Cortex of kidney (tissue), 1 donor: ENCODE measurements at places on chromosomes 2 and 18.

DNA sequence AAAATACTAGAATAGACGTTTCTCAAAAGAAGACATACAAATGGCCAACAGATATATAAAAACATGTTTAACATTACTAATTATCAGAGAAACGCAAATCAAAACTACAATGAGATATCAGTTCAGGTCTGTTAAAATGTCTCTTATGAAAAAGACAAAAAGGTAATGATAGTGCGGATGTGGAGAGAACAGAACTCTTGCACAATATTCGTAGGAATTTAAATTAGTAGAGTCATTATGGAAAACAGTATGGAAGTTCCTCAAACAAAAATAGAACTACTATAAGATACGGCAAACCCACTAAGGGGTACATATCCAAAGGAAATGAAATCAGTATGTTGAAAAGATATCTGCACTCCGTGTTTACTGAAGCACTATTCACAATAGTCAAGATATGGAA is 167.5 kb upstream of the CWC22 start:
- DNase-seq: no peak

DNA sequence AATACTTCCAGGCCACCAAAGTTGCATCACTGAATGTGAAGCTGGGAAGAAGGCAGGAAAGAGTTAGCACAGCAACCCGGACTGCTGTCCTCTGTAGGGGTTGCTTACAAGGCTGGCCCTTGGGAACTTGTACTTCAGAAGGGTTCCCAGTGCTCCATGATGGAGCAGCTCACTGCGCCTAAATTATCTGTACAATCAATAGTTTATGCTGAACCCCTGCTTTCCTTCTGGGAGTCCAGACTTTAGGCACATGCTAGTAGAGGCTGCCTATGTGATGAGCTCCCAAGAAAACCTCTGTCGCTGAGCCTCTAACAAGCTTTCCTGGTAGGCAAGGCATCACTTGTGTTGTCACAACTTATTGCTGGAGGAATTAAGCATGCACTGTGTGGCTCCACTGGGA is 34.3 kb downstream of the XDH start:
- DNase-seq: no peak

GRCh38 chr2:35887146-35887545 is 468.4 kb upstream of the CRIM1 start:
- no peak for DNase-seq

DNA sequence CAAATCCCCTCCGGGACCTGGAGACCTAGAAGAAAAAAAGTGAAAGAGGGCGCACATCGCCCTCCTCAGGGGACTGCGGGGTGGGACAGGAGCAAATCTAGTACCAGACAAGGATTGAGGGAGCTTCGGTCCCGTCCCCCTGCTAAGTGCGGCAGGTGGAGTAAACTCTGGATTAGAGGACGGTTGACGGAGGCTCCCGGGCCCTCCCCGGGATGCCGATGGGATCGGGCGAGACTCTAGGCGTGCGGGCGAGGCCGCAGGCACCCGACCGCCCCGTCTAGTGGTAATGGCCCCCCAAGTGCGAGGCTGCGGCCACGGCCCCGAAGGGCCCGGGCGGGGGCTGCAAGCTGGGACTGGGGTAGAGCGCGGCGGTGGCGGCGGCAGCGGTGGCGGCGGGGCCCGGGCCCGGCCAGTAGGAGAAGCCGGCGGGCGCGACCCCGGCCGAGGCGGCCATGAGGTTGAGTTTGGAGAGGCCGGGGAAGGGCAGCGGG is 3.5 kb downstream of the FEV start:
- DNase-seq: no peak

DNA sequence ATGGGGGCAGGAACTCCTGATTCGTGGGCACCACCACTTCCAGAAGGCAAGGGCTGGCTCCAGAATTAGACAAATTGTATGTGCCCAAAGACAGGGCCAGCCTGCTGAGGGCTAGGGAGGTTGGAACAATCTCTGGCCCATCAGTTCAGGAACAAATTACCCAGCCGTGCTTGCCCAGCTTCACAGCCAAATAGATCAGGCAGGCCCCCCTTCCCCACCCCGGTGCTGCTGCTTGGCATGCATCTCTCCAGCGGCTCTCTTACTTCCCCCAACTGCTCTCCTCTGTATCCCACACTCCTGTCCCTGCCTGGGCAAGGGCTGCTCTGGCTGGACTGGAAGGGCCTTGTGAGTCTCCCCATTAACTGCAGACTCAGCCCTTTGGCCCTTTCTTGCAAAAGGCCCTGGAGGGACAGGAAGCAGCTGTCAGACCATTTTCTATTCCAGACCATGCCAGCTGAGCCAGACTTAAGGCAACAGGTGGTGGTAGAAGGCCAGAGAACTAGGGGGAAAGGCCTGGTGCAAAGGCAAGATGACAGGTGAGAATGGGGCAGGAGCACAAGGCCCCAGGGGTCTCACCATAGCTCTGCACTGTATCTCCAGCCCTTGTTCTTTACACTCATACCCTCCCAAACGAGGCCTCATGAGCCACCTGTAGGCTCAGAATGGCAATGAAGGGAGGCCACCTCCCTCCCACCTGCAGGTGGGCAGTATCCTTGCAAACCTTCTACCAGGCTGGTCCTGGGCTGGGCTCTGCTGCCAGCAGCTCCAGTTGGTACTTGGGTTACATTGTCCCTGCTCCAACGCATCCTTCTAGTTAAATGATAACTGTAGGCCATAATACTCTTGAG is 30.7 kb upstream of the ACAA2 start:
- DNase-seq: no peak

GRCh38 chr2:217513258-217513657 is 489.5 kb downstream of the TNS1 start:
- no peak for DNase-seq

DNA sequence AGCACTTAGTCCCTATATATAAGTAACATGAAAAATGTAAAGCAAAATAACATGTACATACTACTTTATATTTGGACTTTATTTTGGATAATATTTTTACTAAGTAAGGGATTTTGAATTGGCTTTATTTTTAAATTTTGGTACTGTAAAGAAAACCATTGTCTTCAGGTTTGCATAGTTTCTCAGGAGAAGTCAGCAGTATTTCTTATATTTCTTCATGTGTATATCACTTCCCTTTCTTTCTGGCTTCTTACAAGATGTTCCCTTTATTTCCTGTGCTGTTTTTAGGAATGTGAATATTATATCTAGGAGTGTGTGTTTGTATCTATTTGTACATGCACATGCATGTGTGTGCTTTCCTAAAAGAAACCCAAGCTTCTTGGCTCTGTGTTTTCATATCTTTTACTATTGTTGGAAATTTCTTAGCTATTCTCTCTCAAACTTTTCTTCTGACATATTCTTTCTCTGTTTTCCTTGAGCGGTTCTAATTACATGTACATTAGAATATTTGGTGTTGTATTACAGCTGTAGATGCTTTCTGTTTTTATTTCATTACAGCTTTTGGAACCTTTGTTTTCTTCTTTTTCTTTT is 1549.7 kb upstream of the ACVR2A start:
- no peak for DNase-seq

- DNase-seq: no peak
Measured at GRCh38 chr2:121386707-121387106, 101.7 kb upstream of the TFCP2L1 start.

GRCh38 chr2:112047537-112048235 is 7.4 kb upstream of the TMEM87B start:
- DNase-seq: no peak

DNA sequence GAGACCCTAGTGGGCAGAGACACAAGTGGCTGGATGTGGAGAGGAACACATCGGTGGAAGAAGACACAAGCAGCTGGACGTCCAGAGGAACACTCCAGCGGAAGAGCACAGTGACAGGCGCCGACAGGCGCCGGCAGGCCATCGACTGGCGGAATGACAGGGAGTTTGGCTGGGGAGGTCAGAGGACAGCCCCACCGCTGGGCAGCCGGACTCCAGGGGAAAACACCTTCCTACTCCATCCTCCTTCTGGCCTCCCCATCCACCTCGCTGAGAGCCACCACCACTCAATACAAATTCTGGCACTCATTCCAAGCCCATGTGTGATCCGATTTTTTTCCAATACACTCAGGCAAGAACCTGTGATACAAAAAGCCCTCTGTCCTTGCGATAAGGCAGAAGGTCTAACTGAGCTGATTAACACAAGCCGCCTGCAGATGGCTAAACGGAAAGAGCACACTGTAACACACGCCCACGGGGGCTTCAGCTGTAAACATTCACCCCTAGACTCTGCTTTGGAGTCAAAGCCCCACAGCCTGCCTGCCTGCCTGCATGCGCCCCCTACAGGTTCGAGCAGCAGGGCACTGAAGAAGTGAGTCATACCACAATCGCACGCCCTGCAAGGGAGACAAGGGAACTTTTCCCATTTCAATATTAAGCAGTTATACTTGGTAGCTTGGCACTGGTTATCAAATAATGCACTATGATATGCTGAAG is 50.2 kb upstream of the LRP1B start:
- no peak for DNase-seq

DNA sequence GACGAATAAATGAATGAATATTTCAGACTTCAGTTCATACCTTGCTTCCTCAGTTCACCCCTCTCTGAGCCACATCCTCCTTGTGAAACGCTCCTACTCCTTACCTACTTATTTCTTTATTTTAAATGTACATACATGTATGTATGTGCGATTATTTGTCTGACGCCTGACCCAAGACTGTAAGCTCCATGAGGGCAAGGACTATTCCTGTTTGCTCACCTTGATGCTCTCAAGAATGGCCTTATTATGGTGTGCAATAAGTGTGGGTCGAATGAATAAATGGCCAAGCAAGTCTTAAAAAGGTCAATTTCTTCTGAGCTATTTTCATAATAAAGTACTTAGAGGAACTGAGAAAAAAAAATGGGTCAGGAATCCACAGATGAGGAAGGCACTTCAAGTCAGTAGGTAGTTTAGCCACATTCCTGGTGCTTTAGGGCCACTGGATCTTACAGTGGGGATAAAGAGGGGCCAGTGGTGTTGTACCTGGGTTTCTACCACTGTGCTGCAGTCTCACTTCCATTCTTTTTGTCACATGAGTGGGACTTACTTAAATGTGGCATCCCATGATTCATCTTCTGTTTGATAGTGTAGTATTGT is 74.7 kb downstream of the SDC1 start:
- no peak for DNase-seq

DNA sequence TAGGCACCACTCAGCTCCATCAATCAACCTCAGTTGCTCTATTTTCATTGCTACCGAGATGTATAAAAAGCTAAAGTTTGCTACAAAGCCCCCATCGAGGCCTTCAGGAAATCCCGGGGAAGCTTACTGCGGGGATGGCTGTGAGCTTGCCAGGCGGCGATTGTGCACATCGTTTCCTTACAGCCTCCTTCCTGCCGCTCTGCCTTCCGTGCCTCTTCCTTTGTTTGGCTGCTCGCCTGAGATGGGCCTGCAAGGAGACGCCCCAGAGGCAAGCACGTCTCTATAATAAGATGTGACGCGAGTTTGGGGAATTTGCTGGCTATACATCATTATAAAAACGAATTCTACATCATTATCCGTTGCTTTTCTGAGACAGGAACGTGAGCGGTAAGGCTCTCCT is 41.6 kb downstream of the DHRS9 start:
- DNase-seq: no peak

DNA sequence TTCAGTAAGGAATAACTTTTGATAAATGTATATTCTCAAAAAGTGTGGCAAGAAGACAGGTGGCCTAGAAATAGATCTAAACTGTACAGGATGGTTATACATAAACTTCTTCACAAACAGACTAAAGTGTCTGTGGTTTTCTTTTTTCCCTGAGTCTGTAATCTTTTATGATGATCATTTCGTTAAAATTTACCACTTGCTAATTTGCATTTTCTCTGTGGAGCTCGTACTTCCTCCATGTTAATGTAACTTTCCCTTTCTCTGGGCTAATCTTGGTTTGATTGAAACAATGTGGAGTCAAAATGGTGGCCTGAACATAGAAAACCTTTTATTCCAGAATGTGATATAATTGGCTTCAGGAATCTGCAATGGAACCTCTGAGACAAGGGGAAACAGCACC is 166.2 kb downstream of the FTCDNL1 start:
- no peak for DNase-seq

- no peak for DNase-seq
Measured at GRCh38 chr2:177906041-177906718, 166.4 kb downstream of the PDE11A start.

GRCh38 chr2:239369631-239370161 is 31.1 kb downstream of the HDAC4 start:
- no peak for DNase-seq

DNA sequence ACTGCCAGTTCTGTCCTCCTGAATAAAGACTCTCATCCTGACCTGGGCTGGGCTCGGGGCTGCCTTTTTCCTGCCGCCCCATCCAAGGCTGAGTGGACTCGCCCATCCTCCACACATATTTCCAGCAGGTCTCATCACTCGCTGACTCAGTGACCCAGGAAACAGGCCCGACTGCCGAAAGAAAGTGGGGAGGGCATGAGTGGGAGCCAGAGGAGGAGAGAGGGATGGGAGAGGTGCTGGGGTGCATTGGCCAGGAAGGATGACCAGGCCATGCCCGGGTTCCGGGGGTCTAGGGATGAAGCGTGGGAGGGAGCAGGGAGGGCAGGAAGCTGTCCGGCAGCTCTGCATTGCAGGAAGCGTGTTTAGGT is 66.7 kb downstream of the TWIST2 start:
- no peak for DNase-seq

- DNase-seq: no peak
Measured at GRCh38 chr2:13106302-13106701, 389.6 kb downstream of the TRIB2 start.

- no peak for DNase-seq
Measured at GRCh38 chr2:143205106-143205764, 76.0 kb downstream of the ARHGAP15 start.

DNA sequence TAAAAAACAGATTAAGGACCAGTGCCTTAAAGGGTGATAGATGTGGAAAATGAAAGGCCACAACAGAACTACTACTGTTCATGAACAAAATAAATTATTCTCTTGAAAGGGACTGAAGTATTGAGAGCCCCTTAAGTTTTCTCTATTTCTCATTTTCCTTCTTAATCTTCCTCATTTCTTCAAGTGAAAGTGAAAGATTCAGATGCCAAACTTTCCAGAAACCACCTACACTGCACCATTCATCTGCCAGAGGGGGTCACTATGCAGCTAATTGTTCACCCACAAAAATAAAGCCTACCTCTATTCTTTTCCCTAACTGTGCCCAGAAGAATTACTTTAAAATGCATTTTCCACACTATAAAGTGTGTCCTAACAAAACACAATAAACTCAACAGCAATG is 140.1 kb downstream of the NR4A2 start:
- no peak for DNase-seq

DNA sequence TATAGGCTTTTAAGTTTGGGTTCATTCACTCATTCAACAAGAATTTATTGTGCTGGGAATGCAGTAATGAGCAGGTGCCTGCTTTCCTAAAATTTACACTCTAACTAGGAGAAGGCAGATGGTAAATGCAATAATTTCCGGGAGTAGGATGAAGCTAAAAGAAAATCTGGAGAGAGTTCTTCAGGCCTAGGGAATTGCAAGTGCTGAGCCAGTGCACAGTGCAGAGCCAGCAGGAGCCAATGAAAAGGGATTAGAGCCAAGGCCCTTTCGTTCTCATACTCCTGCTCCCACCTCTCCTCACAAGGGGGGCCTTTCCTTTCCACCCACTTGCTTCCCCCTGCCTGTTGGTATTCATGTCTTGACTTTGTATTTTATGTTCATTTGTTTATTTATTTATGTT is 55.1 kb downstream of the CFAP221 start:
- DNase-seq: no peak
